ENCODE measurements at places on chromosomes 2 and 18. TPM values are rescaled to one million over a fixed set of nuclear protein-coding genes. Genes with fewer than 3 reads are reported as not detected.

GRCh38 chr2:29502460-29502911, 387.3 kb downstream of the CLIP4 start:
- no peak overlapping the region for H3K4me3 ChIP-seq
- H3K4me1 ChIP-seq: peaks cover 32% of the 10 kb centered on the region
- DNase-seq: peak; percentile 89
- H3K27ac ChIP-seq: peak overlapping the region; percentile 25

- DNase-seq: no peak
- H3K27ac ChIP-seq: no peak overlapping the region
- no peaks in the 10 kb centered on the region for H3K27me3 ChIP-seq
- H3K4me1 ChIP-seq: no peaks in the 10 kb centered on the region
Observed at GRCh38 chr18:58378411-58379379, 250.2 kb downstream of the ALPK2 start.

DNA sequence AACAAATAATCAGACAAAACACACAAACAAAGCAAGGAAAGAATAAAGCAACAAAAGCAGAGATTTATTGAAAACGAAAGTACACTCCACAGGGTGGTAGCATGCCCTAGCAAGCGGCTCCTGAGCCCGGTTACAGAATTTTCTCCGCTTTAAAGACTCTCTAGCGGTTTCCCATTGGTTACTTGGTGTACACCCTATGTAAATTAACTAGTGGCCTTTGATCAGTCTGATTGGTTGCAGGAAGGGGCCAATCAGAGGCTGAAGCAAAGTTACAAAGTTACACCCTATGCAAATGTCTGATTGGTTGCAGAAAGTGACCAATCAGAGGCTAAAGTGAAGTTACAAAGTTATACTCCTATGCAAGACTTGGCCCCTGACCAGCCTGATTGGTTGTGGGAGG, 242.9 kb downstream of the LDLRAD4 start:
- peak overlapping the region; percentile 37 for H3K4me3 ChIP-seq
- H3K4me1 ChIP-seq: no peaks in the 10 kb centered on the region
- H3K27me3 ChIP-seq: peaks cover 82% of the 10 kb centered on the region
- H3K36me3 ChIP-seq: no peaks in the 10 kb centered on the region

DNA sequence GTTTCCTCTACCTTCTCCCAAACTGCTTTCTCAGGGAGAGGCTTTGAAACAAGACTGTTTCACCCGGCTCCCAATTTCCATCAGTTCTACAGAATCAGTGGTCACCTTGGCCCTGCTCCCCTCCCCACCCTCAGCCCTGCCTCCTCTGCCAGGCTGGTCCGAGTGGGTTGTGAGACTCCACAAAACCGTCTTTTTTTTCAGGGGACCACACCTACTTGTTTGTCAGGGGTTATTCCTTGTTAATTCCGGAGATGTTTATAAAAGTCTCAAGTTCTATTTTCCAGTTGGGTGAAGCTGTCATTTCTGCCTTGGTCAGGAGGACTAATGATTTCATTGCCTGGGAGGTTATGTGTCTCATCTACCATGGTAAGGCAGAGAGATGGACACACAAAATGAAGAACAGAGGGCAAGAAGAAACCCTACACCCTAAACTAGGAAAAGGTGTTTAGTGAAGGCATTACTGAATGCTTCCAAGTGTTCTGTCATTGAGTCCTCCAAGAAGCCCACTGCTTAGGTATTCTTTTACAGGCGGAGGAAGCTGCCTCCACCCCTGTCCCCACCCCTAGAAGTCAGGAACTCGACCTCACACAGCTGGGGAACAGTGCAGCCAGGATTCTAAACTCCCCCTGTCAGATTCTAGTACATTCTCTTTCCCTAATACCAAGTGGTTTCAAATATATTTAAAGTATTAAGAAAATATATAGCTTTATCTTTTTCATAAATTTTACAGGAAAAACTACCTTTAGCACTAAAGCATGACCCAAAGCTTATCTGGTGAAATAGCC, 46.3 kb downstream of the COPS8 start:
- H3K36me3 ChIP-seq: no peaks in the 10 kb centered on the region
- peaks cover 15% of the 10 kb centered on the region for H3K4me1 ChIP-seq
- H3K4me3 ChIP-seq: no peak overlapping the region
- H3K27ac ChIP-seq: no peak overlapping the region
- H3K27me3 ChIP-seq: no peaks in the 10 kb centered on the region
- DNase-seq: no peak

DNA sequence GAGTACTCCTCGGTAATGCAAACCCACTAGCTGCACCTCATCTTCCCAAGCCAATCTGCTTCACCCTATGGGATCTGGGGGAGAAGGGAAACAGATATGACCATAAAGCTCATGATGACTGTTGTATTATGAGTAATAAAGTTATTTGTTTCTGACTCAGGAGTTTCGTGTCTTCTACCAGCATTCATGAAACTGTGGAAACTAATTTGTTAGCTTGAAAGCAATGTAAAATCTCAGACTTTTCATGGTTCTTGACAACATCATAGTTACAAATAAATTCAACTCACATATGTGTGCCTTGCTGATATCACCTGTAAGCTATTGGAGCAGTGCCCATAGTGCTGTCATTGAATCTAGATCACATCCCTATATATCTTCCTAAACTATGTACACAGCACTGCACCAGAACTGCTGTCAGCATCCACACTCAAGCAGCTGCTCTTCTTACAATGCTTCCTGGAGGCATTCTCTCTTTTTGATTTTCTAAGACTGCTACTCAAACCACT, 135.6 kb upstream of the KYNU start:
- no peaks in the 10 kb centered on the region for H3K36me3 ChIP-seq
- no peak for DNase-seq
- H3K4me1 ChIP-seq: no peaks in the 10 kb centered on the region

The ITPRID2 gene
- total RNA-seq: 113 TPM

DNA sequence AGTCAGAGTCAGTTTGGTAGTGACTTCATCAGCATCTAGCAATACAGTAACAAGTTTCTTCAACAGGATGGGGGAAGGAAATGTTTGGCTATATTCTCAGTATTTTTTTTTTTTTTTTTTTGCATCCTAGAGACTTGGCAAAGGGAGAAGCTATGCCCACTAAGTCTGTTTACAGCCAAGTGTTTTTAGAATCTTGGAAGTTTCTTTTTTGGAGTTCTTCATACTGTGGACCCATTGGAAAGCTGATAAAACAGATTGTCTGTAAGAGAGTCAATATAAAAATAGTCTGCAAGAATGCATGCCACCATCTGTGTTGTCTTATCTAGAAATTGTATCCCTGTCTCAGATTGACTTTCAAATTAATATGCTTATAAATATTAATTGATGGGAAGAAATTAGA, 171.2 kb downstream of the ADCYAP1 start:
- no peak overlapping the region for H3K4me3 ChIP-seq
- no peak for DNase-seq

- H3K36me3 ChIP-seq: peaks cover 21% of the 10 kb centered on the region
- DNase-seq: no peak
- no peak overlapping the region for H3K27ac ChIP-seq
- no peaks in the 10 kb centered on the region for H3K4me1 ChIP-seq
- no peaks in the 10 kb centered on the region for H3K27me3 ChIP-seq
- H3K4me3 ChIP-seq: no peak overlapping the region
Observed at GRCh38 chr2:10360850-10361588, 58.3 kb downstream of the HPCAL1 start.

DNA sequence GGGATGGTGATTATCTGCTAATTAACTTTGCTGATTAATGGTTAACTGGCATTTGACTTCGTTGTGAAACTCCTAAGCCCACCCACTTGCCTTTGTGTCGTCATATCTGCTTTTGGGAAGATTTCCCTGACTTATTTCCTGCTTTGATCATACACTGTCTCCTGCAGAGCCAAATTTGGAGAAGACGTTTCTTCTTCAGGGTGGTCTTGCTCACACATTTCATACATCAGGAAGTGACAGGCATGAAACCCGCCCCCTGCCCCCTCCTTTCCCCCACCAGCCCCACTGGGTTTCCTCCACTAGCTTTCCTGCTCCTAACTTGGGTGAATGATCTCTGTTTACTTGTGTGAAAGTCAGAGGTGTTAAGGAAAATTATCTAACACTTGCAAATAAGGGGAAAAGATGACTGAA, 300.1 kb downstream of the TSN start:
- peaks cover 18% of the 10 kb centered on the region for H3K4me1 ChIP-seq
- peaks cover 9% of the 10 kb centered on the region for H3K27me3 ChIP-seq
- DNase-seq: no peak

The GPR155 gene
- total RNA-seq: 0.69 TPM

- peak overlapping the region; percentile 74 for H3K27ac ChIP-seq
- no peak overlapping the region for H3K4me3 ChIP-seq
- H3K27me3 ChIP-seq: no peaks in the 10 kb centered on the region
- H3K36me3 ChIP-seq: no peaks in the 10 kb centered on the region
Observed at GRCh38 chr2:173184031-173185004, 108.7 kb downstream of the MAP3K20 start.

DNA sequence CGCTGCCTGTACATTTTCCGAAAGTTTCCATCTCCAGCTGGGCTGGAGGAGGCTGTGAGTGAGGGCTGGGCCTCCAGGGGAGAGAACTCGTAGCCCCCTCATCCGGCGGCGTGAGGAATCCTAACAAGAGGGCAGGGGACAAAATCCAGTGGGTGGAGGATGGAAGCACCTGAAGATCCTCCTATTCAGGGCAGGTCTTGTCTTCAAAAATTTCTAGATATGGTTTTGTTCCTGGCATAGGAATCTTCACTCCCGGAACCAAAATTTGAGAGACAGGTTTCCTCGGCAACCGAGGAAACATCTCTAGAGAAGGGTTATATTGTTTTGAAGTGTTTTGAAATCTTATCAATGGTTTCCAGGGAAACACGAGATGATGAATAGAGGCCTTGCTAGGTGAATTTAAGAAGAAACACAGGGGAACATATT, 136.7 kb downstream of the SH3BP4 start:
- no peak for DNase-seq
- H3K27me3 ChIP-seq: no peaks in the 10 kb centered on the region
- no peaks in the 10 kb centered on the region for H3K36me3 ChIP-seq
- H3K4me1 ChIP-seq: no peaks in the 10 kb centered on the region

- H3K27ac ChIP-seq: no peak overlapping the region
- no peaks in the 10 kb centered on the region for H3K4me1 ChIP-seq
- DNase-seq: no peak
- H3K27me3 ChIP-seq: no peaks in the 10 kb centered on the region
- no peaks in the 10 kb centered on the region for H3K36me3 ChIP-seq
Observed at GRCh38 chr2:188993247-188993646, 19.1 kb downstream of the COL3A1 start.

DNA sequence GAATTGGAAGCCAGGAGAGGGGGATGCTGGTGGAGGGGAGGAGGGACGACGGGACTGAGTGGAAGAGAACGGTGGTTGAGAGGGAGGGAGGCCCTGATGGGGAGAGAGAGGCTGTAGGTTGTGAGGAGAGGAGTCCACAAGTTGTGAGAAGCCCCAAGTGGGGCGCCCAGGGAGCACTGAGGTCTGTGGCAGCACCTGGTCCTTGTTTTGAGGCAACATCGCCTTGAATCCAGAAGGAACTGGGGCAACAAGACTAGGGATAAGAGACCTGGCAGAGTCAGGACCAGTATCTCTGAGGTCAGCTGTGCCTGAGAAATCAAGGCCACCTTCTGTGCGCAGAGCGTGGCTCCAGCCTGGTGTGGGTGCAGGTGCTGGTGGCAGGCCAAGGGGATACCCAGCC, 1.1 kb downstream of the PRR30 start:
- no peak for DNase-seq
- H3K4me1 ChIP-seq: peaks cover 5% of the 10 kb centered on the region
- no peak overlapping the region for H3K27ac ChIP-seq
- no peaks in the 10 kb centered on the region for H3K36me3 ChIP-seq
- H3K4me3 ChIP-seq: no peak overlapping the region

The CROCC2 gene
- total RNA-seq: not detected

DNA sequence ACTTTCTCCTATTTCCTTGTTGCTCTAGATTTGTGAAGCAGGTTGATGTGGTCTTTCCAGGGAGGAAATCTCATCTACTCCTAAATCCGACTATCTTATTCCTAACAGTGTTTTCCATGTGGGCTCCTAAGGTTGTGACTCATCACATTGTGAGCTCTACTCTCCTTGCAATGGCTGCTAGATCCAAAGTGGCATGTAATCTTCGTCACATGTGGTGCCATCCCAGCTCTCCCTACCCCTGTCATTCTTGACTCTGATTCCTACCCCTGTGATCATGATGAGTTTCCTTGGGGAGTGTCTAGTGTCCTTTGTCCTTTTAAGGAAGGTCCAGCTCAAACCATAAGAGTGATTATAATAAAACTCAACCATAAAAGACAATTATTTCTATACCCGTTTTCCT, 47.3 kb upstream of the GULP1 start:
- H3K36me3 ChIP-seq: no peaks in the 10 kb centered on the region
- DNase-seq: peak; percentile 4
- H3K4me3 ChIP-seq: no peak overlapping the region
- H3K4me1 ChIP-seq: peaks cover 10% of the 10 kb centered on the region
- H3K27ac ChIP-seq: no peak overlapping the region
- no peaks in the 10 kb centered on the region for H3K27me3 ChIP-seq

- H3K4me3 ChIP-seq: no peak overlapping the region
- no peaks in the 10 kb centered on the region for H3K27me3 ChIP-seq
- no peak overlapping the region for H3K27ac ChIP-seq
- H3K36me3 ChIP-seq: no peaks in the 10 kb centered on the region
- peaks cover 9% of the 10 kb centered on the region for H3K4me1 ChIP-seq
Observed at GRCh38 chr2:239253264-239253663, 147.6 kb downstream of the HDAC4 start.

- no peaks in the 10 kb centered on the region for H3K4me1 ChIP-seq
- peaks cover 24% of the 10 kb centered on the region for H3K27me3 ChIP-seq
- no peak overlapping the region for H3K27ac ChIP-seq
- peak overlapping the region; percentile 67 for H3K4me3 ChIP-seq
- peak; percentile 54 for DNase-seq
Observed at GRCh38 chr2:232420463-232421188, 14.0 kb downstream of the ALPG start.

The RELCH gene
- 21.6 TPM for total RNA-seq

GRCh38 chr2:62471404-62471803, 34.6 kb downstream of the TMEM17 start:
- H3K27ac ChIP-seq: no peak overlapping the region
- H3K4me3 ChIP-seq: no peak overlapping the region
- DNase-seq: no peak
- no peaks in the 10 kb centered on the region for H3K4me1 ChIP-seq
- no peaks in the 10 kb centered on the region for H3K36me3 ChIP-seq

GRCh38 chr2:239461291-239462190, 60.7 kb upstream of the HDAC4 start:
- no peak overlapping the region for H3K4me3 ChIP-seq
- H3K27me3 ChIP-seq: peaks cover 27% of the 10 kb centered on the region
- no peaks in the 10 kb centered on the region for H3K36me3 ChIP-seq
- peaks cover 13% of the 10 kb centered on the region for H3K4me1 ChIP-seq

DNA sequence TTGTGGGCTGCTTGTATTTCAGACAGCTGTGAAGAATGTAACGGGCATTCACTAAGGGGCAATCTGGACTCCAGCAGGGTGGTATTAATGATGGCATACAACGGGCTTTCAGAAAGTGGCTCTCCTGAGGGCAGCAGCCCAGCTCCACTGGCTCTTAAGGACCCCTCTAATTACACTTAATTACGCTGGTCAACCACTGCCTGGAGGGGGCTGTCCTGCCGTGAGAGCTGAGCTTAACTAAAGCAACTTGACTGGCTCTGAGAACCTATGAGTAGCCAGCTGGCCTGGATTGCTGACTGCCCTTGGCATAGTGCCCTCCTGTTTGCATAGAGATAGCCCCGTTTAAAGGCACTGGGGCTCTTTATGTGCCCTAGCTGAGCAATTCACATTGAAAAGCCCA, 3.8 kb downstream of the LIPG start:
- no peak overlapping the region for H3K27ac ChIP-seq
- DNase-seq: no peak
- H3K36me3 ChIP-seq: no peaks in the 10 kb centered on the region
- no peaks in the 10 kb centered on the region for H3K27me3 ChIP-seq
- H3K4me1 ChIP-seq: peaks cover 6% of the 10 kb centered on the region
- H3K4me3 ChIP-seq: no peak overlapping the region

Measured in PC-3 (cell line).